Activated naive CD8-positive, alpha-beta T cell treated with anti-CD3 and anti-CD28 coated beads, Interleukin-2, amount 50 U/mL, for 24 hours (primary cell): ENCODE measurements at places on chromosomes 1 and 21.

GRCh38 chr1:37951041-37951782, 4.4 kb upstream of the INPP5B start:
- peaks cover 1% of the 10 kb centered on the region for H3K36me3 ChIP-seq
- H3K4me1 ChIP-seq = peaks cover 25% of the 10 kb centered on the region
- no peak for DNase-seq
- H3K27ac ChIP-seq = no peak overlapping the region

- no peaks in the 10 kb centered on the region for H3K27me3 ChIP-seq
- no peaks in the 10 kb centered on the region for H3K4me1 ChIP-seq
- no peaks in the 10 kb centered on the region for H3K36me3 ChIP-seq
- DNase-seq = no peak
Observed at GRCh38 chr1:164337885-164338284, 221.1 kb upstream of the PBX1 start.

GRCh38 chr1:58183286-58183685, 363.2 kb downstream of the OMA1 start:
- H3K4me1 ChIP-seq = no peaks in the 10 kb centered on the region
- no peaks in the 10 kb centered on the region for H3K27me3 ChIP-seq
- no peak overlapping the region for H3K27ac ChIP-seq
- no peak for DNase-seq

DNA sequence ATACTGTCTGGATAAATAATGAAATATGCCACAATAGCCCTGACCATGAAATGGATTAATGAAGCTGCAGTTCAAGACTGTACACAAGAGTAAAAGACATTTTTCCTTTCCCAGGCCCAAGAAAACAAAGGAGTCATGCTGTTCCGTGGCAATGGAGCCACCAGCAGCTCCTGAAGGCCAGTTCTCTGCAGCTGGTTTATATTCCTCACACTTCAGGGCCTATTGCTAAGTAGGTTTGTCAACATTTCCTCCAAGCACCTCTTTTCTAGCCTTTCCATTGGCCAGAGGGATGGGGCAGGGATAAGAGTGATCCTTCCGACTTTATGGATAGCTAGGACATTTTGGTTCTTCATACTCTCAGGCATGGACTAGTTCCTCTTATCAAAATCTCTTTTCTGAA, 24.2 kb upstream of the RGL1 start:
- no peak for DNase-seq
- no peak overlapping the region for H3K27ac ChIP-seq
- H3K27me3 ChIP-seq = no peaks in the 10 kb centered on the region
- H3K4me1 ChIP-seq = no peaks in the 10 kb centered on the region
